ENCODE measurements at places on chromosomes 5 and 9. TPM values are rescaled to one million over a fixed set of nuclear protein-coding genes. Genes with fewer than 3 reads are reported as not detected.

LHX3 gene
- not detected for total RNA-seq

IRX2 gene
- not detected for total RNA-seq

CDC20B gene
- not detected for total RNA-seq

C9orf43 gene
- total RNA-seq: 0.18 TPM

SPINK4 gene
- total RNA-seq: 0.74 TPM

PALM2AKAP2 gene
- 9.7 TPM for total RNA-seq

IFNA2 gene
- total RNA-seq: not detected

DOCK2 gene
- total RNA-seq: 4.4 TPM

WNT8A gene
- not detected for total RNA-seq

DUSP1 gene
- total RNA-seq: 32.7 TPM

NDOR1 gene
- 2.3 TPM for total RNA-seq

NCS1 gene
- 60.0 TPM for total RNA-seq

NEUROG1 gene
- not detected for total RNA-seq

CXCL14 gene
- 0.37 TPM for total RNA-seq

CD72 gene
- total RNA-seq: 1.7 TPM

MYMK gene
- not detected for total RNA-seq

TMC1 gene
- total RNA-seq: 0.43 TPM

PRUNE2 gene
- total RNA-seq: 9.2 TPM

TRIM23 gene
- total RNA-seq: 30.7 TPM

FOXD4L6 gene
- total RNA-seq: 0.09 TPM

FAM221B gene
- not detected for total RNA-seq

FOXE1 gene
- total RNA-seq: not detected

HAVCR1 gene
- not detected for total RNA-seq

AK1 gene
- 40.0 TPM for total RNA-seq

CSF1R gene
- 0.46 TPM for total RNA-seq

NMUR2 gene
- total RNA-seq: not detected

QRFP gene
- total RNA-seq: not detected

PTPRD gene
- 6.9 TPM for total RNA-seq

SGCD gene
- total RNA-seq: 9.2 TPM

SLCO6A1 gene
- total RNA-seq: not detected

TNIP1 gene
- total RNA-seq: 60.0 TPM

PCDHB13 gene
- total RNA-seq: 0.28 TPM

GRM6 gene
- total RNA-seq: not detected

C9orf50 gene
- total RNA-seq: 0.18 TPM

SLC36A3 gene
- total RNA-seq: not detected

DRD1 gene
- total RNA-seq: under 0.01 TPM

FCN1 gene
- not detected for total RNA-seq

CCDC171 gene
- 1.7 TPM for total RNA-seq

SLC6A7 gene
- total RNA-seq: not detected

SLC6A3 gene
- not detected for total RNA-seq

Measured in smooth muscle cell of bladder (primary cell).